GM23338 (cell line): ENCODE measurements at places on chromosomes 13 and 19. TPM values are rescaled to one million over a fixed set of nuclear protein-coding genes. Genes with fewer than 3 reads are reported as not detected.
A peak's percentile ranks its signal among the peaks of the same experiment; 100 is the strongest.

SIAH3 gene
- total RNA-seq, result 0.17 and 0.35 TPM in 2 replicates

ZNF708 gene
- 53.2 and 71.9 TPM in 2 replicates for total RNA-seq

IL4I1 gene
- 0.50 and 0.69 TPM in 2 replicates for total RNA-seq

KLC3 gene
- 4.2 and 6.4 TPM in 2 replicates for total RNA-seq

S1PR5 gene
- total RNA-seq, result 3.1 and 8.0 TPM in 2 replicates

PSG5 gene
- not detected in 2 replicates for total RNA-seq

CD22 gene
- total RNA-seq, result 0.10 and 0.12 TPM in 2 replicates

- no peak for DNase-seq
Observed at GRCh38 chr19:13691569-13692435, 72.5 kb upstream of the MRI1 start.

- no peak for DNase-seq
Observed at GRCh38 chr13:33252135-33252534, 33.4 kb downstream of the STARD13 start.

DNA sequence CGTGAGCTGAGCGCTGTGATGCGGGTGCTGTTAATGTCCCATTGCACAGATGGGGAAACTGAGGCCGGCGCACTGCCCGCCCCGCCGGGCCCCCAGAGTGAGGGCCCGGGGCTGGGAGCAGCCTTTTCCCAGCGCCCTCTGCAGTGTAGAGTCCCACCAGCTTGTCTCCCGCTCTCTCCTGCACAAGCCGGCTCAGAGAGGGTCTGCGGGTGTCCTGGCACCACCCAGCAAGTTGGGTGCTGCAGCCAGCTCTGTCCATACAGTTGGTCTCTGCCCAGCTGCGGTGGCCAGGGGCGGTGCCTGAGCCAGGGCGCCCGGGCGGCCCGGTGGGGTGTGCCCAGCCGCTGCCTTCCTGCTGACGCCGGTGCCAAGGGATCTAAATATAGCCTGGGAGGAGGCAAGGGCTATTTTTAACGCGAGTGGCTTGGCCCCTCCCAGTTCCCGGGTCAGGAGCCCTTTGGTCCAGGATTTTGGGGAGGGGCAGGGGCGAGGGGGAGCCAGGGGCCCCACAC, 19.3 kb downstream of the GADD45B start:
- no peak for DNase-seq

- DNase-seq, result no peak
Observed at GRCh38 chr13:85509512-85509911, 289.7 kb downstream of the SLITRK6 start.

DNA sequence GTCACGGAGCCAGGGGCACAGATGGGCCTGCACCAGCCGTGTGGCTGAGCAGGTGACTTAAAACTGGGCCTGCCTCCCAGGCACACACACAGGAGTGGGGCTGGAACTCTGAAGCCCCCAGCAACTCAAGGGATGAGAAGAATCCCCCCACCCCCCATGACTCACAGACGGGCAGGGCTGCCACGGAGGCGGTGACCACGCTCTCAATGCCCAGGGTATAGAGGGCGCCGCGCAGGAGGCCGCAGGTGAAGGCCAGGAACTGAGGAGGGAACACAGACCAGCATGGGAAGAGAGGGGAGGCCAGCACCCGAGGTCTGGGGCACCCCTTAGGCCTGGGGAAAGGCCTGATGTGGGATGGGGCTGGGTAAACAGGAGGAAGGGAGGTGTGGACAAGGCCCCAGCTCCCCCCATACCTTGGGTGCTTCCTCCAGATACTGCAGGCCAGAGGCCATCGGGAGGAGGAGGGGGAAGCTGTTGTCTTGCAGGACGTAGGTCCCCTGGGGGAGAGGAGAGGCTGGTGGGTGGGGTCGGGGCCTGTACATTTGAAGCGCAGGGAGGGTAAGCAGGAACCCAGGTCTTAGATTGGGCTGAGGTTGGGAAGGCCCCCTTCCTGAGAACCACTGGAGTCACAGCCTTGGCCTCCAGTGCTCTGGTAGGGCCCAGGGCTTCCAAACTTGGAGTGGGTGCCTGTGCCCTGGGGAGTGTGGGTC, 3.1 kb upstream of the NKPD1 start:
- DNase-seq, result no peak

GRCh38 chr13:44364345-44365000, 9.2 kb upstream of the SERP2 start:
- DNase-seq, result no peak

GRCh38 chr13:46638262-46638661, 85.3 kb downstream of the LRCH1 start:
- no peak for DNase-seq

DNA sequence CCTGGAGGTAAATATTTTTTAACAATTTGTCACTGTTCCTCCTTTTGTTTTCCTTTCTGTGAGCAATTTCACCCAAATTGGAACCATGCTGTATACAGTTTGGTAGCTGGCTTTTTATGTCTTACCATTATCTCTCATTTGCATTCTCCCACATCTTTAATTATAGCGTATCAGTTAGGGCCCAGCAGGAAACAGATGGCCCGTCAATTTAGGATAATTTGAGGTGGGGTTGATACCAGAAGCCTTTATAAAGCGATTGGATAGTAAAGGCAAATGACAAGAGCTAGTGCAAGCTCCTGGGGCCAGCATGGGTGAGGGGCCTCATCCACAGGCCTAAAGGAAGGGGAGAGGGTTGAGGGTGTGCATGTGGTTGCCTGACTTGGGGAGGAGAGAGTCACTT, 3.8 kb upstream of the IFNL4 start:
- no peak for DNase-seq

DNA sequence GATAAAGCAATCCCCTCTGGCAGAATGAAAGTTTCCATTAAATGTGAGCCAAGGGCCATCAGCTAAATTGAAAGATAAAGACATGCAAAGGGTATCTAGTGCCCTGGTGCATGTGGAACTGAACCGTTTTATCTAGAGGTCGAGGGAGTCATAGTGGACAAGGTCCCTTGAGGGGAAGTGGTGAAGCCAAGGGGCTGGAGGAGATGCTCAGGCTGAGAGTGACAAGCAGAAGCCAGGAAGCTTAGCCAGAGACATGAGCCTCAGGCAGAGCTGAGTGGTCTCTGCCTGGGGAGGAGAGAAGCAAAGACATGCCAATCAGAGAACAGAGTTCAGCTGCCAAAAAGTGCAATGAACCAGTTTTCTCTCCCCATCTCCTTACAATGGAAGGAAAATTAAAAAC, 68.1 kb upstream of the SLC10A2 start:
- DNase-seq, result no peak

- DNase-seq, result peak; percentile 15
Observed at GRCh38 chr19:53131727-53132126, 983 bp downstream of the ZNF415 start.

GRCh38 chr19:38528931-38529330, 88.8 kb downstream of the MAP4K1 start:
- DNase-seq, result no peak

DNA sequence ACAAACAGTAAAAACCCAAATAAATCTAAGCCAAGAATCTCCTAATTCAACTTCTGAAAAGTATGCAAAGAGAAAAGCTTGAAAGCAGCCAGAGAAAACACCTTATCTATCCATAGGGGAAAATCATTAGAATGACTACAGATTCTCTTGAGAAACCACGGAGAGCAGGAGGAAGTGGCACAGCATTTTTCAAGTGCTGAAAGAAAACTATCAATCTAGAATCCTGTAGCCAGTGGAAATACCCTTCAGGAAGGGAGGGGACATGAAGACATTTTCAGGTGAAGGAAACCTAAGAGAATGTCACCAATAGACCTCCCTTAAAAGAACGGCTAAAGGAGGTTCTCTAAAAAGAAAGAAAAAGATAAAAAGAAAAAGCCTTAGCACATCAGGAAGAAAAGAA, 66.2 kb upstream of the XPO4 start:
- no peak for DNase-seq

DNA sequence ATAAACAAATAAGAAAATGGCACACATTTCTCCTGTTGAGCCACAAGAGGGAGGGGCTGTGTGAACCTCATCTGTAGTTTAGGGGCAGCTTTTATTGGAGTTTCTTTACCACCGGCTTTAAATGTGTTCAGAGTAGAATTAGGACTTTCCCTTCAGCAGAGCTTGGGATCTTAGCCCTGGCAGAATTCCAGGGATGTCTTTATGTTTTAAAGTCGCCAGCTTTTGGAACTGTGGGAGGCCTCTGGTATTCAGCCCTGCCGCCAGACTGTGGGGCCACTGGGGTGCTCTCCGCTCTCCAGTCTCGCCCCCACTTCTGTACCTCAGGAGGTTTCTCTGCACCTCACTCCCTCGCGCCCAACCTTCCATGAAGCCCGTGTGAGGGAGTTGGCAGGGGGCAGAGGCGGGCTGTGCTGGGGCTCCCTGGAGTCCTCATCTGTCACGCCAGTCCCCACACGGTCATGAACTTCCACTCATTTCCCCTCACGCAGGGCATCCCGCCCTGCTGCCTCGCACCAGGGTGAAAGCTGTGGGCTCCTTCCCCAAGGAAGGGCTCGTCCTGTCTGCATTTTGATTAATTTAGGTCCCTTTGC, 31.5 kb downstream of the CCDC8 start:
- no peak for DNase-seq

- DNase-seq, result peak; percentile 75
Observed at GRCh38 chr13:55000844-55001243, 1972.2 kb downstream of the OLFM4 start.

DNA sequence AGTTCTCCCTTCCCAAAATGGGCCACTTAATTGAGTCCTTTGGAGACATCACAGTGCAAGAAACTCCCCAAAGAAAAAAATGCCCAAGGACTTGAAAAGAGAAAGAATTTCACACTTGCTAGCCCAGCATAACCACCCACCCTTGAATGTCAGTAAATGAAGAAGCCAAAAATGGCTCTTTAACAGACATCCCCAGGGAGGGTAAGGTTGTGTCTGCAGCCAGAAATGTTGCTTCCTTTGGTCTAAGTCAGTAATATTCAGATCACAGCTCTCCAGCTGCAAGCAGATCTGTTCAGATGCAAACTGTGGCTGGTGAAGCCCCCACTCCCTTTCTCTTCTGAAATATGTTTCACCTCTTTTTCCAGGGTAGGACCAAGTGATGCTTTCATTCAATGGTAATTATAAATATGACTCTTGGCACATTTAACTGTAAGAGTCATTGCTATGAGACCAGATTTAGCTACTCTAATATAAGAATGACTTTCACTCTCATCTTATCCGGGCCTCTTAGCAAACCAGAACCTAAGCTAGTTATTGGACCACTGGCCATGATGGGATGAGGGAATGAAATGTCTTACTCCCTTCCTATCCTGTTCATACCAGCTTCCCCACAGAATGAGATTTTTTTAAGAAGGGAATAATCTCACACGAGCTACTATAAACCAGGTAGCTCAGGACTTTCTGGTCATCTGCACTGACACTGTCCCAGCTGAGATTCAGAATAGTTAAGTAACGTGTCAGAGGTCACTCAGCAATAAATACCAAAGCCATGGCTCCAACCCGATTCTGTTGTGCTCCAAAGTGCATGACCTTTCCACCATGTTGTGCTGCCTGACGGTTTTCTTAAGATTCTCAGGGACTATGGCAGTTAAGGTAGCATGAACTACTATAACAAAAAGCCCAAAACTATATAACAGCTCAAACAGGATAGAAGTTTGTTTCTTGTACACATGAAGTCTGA, 234.1 kb downstream of the FOXO1 start:
- no peak for DNase-seq
